GF-D8 (cell line): ENCODE measurements at places on chromosomes 13 and 19.

DNA sequence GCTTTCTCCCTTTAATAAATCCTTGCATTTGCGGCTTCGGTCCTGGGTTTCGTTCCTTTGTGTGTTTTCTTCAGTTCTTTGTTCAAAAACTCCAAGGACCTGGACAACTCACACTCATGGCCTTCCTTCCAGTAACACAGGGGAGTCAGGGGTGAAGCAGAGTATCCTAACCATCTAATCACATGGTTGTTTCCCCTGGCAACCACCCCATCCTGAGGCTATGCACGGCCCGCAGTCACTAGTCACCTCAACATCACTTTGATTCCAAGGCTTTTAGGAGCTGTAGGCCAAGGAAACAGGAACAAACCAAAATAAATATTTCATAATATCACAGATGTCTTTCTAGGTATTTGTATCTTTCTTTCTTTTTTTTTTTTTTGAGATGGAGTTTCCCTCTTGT is 28.9 kb downstream of the ZNF101 start:
- no peak for DNase-seq

DNA sequence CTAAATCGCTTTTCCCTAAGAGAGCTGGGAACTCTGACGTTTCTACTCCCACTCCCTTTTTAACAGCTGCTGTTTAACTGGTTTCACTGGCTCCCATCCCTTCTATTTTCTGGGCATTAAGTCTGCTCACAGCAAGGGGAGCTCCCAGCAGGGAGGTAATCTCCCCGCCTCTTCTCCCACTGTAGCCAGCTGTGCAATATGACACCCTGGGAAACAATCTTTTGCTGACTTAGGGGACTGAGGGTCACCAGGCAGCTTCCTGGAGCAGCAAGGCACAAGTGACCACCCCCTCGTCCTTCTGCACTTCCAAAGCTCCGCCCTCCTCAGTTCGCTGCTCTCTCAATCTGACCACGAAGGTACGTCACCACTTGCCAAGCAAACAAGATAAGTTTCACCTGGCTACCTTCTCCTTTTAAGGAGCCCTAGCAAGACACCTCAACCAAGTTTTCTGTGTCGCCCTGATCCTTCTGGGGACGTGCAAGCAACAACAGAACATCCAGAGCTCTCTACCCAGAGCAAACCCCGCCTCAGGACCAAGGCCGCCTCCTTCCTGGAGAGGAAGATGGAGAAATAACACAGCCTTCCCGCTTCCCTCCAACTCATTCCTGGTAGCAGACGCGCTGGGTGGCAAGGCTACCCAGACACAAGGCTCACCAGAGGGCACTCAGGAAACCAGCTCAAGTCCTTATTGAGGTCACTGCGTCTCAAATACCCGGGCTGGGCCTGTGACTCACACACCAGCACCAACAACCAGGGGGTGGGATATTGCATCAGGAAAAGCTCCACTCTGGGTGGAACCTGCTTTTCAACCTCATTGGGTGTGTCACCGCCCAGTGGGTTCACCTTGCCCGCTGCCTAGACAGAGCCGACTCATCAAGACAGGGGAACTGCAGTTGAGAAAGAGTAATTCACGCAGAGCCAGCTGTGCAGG is 92.4 kb downstream of the STK24 start:
- DNase-seq: no peak

GRCh38 chr13:93412676-93413075 is 186.1 kb downstream of the GPC6 start:
- DNase-seq: no peak

DNA sequence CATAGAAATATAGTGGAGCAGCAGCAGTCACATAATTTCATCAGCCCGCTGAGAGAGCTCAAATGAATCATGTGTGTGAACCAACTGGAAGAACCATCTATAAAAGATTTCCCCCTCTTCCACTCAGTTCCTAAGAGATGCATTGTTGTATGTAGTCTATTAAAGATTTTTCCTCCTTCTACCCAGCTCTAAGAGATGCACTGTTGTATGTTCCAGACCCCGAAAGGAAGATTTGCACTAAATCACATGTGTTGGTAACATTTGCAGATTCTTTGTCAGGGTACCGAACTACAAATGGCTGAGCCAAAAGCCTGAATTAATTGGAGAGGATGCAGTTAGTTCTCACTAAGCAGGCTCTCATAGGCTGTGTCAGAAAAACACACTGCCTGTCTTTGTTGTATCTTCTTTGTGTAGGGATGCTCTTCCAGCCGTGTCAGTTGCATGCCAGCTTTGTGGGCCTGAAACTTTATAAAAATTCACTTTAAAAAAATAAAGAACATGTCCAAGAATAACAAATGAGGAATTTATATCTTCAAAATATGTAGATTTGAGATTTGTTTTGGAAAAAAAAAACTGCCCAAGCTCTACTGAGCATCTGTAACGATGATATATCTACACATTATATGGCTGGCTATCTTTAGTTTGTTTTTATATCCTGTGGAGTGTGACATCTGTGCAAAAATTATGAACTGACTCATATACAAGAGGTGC is 223.1 kb downstream of the MZT1 start:
- no peak for DNase-seq

GRCh38 chr19:5963855-5964254 is 14.1 kb downstream of the RANBP3 start:
- DNase-seq: no peak

DNA sequence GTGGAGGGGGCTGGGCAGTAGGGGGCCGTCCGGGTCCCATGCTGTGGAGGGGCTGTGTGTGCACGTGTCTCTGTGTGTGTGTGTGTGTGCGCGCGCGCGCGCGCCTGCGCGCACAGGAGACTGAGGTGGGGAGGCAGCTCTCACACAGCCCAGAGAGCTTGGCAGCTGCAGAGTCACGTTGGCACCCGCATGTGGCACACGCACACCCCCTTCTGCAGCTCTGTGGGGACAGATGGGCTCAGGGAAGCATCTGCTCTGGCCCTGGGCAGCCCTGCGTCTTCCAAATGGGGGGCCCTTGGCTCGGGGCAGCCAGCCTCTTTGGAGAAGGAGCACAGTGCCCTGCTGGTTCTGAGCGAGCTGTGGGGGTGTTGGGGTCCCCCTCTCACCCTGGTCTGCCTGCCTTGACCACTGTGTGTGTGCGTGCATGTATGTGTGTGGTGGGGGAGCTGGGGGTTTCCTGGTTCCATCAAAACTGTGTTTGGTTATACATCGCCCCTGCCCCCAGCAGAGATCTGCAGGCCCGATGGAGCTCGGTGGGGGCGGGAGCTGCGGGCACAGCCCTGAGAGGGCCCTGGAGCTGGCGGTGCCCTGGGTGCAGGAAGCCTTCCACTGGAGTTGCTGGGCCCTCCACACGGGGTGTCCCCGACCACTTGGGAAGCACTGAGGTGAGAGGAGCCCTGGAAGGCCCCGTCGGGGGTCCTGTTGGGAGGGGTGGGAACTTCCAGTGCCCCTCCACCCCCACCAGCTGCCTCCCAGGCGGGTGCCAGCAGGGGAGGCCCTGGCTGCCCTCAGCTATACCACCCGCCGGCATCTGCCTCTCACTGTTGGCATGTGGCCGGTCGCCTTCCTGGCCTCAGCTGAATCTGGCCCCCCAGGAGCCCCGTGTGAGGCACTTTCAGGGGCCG is 67.1 kb downstream of the KDM4B start:
- no peak for DNase-seq

DNA sequence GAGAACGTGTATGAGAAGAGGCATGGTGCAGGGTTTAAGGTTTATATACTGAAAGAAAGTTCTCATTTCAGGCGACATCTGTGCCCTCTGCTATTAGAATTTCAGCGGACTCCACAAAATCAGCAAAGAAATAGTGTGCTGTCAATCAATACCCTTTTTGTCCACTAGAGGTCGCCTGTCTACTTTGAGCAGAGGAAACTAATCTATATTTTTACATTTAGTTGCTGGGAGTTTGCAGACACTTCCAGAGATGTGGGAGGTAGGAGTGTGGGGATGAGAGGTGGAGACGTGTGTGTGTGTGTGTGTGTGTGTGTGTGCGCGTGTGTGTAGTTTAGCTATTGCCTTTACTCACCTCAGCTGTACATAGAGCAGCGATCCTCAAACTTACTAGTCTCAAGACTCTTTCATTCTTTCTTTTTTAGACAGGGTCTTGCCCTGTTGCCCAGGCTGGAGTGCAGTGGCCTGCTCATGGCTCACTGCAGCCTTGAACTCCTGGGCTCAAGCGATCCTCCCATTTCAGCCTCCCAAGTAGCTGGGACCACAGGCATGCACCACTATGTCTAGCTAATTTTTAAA is 9.7 kb downstream of the INAFM1 start:
- DNase-seq: no peak
